ENCODE measurements at places on chromosomes 6 and 20. TPM values are rescaled to one million over a fixed set of nuclear protein-coding genes. Genes with fewer than 3 reads are reported as not detected.

The BEND6 gene
- 11.2 TPM for total RNA-seq

DNA sequence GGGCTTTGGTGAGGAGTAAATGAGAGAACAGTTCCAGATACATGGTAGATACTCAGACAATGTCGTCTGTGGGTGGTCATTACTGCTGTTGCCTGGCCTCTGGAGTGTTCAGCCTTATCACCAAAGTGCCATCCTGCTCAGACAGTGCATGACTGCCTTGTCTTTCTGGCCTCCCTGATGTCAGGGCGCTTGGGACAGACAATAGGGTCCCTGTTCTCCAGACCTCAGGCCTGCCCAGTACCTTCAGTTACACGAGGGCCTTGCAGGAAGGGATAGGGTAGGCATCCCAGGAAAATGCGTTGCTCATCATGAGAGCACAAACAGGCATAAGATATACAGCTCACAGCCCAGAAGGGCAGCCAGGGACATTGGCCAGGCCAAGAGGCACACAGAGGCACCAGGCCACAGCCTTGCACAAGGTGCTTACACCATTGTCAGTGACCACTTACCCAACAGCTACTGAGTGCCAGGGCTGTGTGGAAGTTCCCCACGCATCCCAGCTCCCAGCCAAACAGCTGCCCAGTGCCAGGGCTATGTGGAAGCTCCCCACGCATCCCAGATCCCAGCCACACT is 27.4 kb downstream of the BPIFB1 start:
- DNase-seq: no peak

DNA sequence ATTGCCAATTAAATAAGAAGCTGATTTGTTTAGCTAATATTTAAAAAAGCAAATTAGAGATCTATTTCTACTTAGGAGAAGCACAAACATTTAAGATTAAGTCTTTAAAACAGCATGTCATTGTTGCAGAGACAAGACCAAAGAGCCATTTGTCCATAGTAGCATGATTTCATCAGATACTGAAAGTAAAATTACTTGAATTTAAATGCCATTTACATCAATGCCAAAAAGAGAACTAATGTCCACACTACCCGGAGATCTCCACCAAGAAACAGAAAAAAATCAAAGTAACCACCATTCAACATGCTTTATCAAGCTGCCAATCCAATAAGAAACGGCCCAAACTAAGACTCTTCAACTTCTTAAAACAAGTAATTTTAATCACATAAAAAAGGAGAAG is 15.7 kb downstream of the AURKA start:
- no peak for DNase-seq

- peak; percentile 73 for DNase-seq
Observed at GRCh38 chr20:64065974-64066343, 3.0 kb downstream of the TCEA2 start.

The SAMD5 gene
- total RNA-seq: not detected

DNA sequence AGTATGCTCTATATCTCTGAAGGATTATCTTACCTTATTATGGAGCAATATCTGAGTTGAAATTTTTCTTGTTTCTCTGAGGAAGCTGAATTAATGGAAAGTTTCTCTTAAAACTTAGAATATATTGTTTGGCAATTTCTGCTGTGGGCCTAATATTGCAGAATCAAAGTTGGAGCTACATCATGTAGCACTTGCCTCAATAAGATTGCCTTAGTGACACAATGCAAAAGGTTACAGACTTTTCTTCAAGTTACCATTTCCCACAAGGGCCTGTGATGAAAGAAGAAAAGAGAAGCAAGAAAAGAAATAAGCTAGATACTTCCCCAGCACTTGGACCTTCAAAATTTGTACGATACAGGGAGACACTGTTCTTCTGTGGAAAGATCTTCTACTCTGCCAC is 151.2 kb downstream of the SOBP start:
- no peak for DNase-seq

GRCh38 chr20:47762699-47763268 is 22.5 kb downstream of the SULF2 start:
- DNase-seq: no peak

DNA sequence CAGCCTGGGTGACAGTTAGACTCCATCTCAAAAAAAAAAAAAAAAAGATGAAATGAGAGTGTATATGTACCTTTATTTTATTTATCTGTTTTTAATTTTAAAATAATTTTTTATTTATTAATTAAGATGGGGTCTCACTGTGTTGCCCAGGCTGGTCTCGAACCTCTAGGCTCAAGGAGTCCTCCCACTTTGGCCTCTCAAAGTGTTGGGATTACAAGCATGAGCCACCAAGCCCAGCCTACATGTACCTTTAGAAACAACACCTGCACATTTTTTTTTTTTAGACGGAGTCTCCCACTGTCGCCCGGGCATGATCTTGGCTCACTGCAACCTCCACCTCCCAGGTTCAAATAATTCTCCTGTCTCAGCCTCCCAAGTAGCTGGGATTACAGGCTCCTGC is 12.1 kb upstream of the PARD6B start:
- DNase-seq: no peak

- no peak for DNase-seq
Observed at GRCh38 chr20:17965042-17965697, 3.4 kb downstream of the SNX5 start.

GRCh38 chr6:95805699-95806098 is 210.1 kb upstream of the FUT9 start:
- no peak for DNase-seq

- peak; percentile 64 for DNase-seq
Observed at GRCh38 chr6:163494279-163494727, 79.8 kb downstream of the QKI start.

- DNase-seq: peak; percentile 86
Observed at GRCh38 chr6:158654960-158655489, 5.2 kb downstream of the SYTL3 start.

The ERMARD gene
- 15.7 TPM for total RNA-seq

DNA sequence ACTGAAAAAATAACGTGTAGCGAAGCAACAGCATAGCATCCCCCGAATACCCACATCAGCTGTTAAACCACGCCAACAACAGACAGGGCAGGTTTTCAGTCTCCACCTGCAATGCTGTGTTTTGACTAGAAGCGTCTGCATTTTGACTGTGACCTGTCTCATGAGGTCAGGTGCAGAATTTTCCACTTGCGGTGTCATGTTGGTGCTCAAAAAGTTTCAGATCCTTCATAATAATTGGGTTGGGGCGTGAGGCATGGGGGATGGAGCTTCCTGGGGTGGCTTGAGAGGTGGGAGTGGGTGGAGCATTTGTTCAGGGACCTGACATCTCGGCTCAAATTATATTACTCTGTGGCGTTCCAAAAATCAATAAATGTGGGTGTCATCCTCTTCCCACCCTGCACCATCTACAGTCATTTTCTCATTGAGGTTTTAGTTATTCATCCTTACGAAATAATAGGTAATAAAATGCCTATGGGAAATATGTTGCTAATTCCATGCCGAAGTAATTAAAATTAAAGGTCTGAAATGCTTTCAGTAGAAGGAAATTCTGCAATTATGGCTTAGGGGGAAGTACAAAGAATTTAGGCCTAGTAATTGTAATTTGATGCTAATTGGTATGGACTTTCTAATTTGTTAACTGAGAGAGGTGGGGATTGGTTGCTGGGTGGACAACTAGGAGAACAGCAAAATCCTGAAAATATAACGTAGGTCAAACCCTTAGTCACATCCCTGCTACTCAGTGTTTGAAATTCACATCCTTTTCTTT is 81.0 kb downstream of the TIAM2 start:
- DNase-seq: no peak

The DNAH8 gene
- total RNA-seq: not detected

DNA sequence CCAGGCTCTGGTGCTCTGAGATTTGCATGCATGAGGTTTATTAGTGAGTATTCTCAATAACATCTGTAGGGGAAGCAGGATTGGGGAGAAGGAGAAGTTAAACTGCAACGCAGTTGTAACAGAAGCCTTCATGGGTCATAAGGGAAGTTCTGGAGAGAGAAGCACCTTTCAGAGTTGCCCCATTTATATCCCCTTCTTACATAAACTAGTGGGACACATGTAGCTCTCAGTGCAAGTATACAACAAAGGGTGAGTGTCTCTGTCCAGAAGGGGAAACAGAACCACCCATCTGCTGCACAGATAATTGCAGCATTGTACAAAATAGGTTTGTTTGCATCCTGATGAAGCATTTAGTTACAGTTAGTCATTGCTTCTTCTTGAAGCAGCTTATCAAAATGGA is 4.3 kb upstream of the ADGB start:
- no peak for DNase-seq

DNA sequence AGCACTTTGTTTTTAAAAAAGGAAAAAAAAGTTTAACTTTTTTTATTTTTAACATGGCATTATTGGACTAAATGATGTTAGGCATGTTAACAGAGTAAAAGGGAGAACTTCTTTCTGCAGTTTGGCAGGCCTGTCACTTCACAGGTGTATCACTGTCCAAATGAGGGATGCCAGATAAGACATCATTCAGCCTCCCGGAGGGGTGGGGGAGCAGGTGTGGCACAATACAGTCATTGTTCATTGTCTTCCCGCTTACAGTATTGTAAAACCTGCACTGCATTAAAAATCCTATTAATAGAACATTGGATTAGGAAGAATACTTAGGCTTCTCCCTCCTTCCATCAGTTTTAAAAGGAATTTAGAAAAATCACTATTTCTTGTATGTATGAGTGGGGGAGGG is 80.7 kb downstream of the CARMIL1 start:
- DNase-seq: no peak

The ULBP3 gene
- 13.1 TPM for total RNA-seq

- DNase-seq: no peak
Observed at GRCh38 chr6:113596387-113597230, 260.5 kb upstream of the MARCKS start.

GRCh38 chr20:36523341-36523740 is 18.0 kb upstream of the MYL9 start:
- DNase-seq: no peak

GRCh38 chr6:135657207-135657606 is 159.7 kb upstream of the AHI1 start:
- no peak for DNase-seq

DNA sequence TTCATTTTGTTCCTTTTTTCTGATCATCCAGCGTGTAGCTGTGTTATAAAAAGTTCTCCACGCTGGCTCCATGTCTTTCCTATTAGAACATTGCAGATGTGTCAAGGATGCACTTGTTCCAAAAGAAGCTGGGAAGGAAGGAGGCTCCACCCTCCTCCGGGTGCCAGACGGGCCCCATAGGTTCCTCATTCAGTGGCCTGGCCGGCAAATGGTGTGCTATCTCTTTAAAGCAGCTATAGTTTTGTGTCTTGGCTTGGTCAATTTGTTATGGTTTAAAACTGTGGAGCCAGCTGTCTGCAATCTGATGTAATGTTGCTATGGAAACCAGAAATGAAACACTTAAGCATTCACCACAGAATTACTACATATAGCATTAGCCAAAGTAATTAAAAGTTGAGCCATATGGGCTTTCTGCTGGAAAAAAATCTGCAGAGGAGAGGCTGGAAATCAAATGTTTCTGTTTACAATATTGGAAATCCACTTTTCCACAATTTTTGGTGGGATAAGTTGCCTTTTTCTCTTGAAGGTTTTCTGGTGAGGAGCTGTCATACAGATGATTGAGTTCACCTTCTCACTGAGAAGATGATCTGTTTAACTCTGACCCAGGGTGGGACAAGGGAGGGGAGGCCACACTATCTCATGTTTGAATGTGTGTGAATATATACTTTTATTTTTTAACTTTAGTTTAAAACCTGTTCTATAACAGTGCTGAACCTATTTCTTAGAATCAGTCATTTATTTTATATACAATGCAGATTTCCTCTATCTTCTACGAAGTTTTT is 167.4 kb downstream of the SASH1 start:
- peak; percentile 99 for DNase-seq

DNA sequence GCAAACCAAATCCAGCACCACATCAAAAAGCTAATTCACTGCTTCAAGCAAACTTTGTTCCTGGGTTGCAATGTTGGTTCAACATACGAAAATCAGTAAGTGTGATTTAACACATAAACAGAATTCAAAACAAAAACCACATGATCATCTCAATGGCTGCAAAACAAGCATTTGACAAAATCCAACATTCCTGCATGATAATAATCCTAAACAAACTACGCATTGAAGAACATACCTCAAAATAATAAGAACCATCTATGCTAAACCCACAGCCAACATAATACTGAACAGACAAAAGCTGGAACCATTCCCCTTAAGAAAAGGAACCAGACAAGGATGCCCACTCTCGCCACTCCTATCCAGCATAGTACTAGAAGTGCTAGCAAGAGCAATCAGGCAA is 49.9 kb downstream of the RNGTT start:
- no peak for DNase-seq

GRCh38 chr6:99894815-99895214 is 99.2 kb downstream of the MCHR2 start:
- DNase-seq: no peak
